ENCODE measurements at places on chromosomes 1 and 21. TPM values are rescaled to one million over a fixed set of nuclear protein-coding genes. Genes with fewer than 3 reads are reported as not detected.

Gene IL20
- 4.7 TPM for polyA plus RNA-seq

Gene RIPPLY3
- polyA plus RNA-seq = 0.05 TPM

GRCh38 chr1:24110642-24111261 is 1.2 kb downstream of the MYOM3 start:
- DNase-seq = no peak

GRCh38 chr1:183918589-183918988 is 113.7 kb downstream of the RGL1 start:
- DNase-seq = no peak

GRCh38 chr21:14040386-14040785 is 170.4 kb downstream of the LIPI start:
- no peak for DNase-seq
